ENCODE measurements at places on chromosomes 5 and 9.

DNA sequence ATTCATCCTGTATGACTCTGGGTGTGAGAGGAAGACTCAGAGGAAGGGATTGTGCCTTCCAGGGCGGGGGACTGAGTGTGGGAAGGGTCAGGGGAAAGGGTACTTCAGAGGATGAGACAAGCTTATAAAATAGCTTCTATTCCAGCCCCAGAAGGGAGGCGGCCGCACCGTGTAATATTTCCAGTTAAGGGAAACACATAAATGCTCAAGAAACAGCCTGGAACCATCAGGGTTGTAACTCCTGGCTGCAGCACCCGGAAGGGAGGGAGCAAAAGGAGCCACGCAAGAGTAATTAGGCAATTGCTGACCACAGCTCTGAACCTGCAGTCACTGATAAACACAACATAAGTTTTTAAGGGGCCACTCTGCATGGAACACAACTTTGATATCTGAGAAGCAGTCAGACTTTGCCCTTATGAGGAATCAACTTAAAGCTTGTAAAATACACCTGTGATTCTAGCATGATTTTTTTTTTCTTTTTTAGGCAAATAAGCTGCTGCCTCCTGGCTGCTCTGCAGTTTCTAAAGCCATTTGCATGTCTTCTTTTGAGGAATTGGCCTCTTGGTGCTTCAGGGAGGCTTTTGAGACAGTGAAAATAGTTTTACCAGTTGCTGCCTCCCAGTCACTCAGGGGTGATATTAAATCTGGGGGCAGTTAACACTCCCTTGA lies 382.7 kb downstream of the ENC1 start:
- peak; percentile 93 for DNase-seq

DNA sequence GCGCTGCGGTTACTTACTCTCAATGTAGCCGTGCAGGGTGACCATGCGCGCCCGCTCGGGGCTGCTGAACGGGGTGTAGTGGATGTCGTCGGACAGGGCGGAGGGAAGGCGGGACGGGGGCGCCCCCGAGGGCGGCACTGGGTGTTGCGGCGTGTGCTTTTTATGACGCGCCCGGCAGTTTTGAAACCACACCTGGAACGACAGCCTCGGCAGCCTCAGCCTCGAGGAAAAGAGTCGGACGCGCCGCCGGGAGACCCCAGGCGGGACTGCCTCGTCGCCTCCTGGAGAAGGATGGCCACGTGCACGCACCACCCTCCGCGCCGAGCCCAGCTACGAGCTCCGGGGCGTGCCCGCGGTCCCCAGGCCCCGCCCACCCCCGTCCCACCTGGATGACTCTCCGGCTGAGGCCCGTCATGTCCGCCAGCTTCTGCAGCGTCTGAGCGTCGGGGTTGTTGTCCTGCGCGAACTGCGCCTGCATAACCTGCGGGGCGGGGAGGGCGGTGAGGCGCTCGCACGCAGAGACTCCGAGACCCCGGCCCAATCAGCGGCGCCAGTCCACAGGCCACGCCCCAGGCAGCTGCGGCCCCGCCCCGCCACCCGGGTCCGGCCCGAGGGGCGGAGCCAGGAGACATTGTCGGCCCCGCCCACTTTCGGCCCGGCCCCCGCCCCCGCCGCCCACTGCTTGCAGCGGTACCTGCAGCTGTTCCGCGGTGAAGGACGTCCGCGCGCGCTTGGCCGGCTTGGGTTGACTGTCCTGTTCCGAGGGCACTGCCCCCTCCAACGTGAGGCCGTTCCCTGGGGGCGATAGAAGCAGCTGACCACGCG lies 15.0 kb downstream of the LHX6 start:
- DNase-seq: peak; percentile 70

GRCh38 chr5:74173241-74173640 lies 467.3 kb downstream of the ENC1 start:
- no peak for DNase-seq

DNA sequence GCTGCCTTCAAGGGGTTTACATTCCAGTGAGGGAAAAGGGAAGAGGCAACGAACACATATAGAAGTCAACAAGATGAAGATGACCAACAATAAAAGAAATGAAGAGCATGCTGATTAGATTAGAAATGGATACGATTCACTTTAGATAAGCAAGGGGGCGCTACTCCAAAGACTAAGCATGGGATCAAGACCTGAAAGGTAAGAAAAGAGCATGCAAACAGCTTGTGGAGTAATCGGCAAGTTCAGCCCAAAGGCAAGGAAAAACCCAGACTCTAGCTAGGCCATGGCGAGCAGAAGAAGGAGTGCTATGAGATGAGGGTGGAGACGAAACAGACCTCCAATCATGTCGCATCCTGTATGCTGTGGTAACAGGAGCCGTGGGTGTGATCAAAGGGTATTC lies 124.4 kb downstream of the FANCC start:
- DNase-seq: no peak

DNA sequence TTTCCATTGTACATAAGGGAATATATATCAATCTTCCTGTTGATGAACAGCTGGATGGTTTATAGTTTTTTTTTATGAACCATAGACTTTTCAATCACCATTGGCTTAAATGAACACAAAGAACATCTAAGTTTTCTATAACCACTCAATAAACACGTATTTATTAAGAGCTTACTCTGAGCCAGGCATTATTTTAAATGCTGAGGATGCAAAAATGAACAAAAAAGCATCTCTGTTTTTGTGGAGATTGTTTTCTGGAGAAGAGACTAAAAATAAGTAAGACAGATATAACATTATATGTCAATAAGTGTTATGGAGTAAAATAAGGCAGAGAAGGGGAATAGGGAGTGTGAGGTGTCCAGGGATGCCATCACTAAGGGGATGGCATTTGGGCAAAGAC lies 52.1 kb upstream of the SLC24A2 start:
- no peak for DNase-seq

GRCh38 chr9:4196886-4197285 lies 103.0 kb downstream of the GLIS3 start:
- no peak for DNase-seq

DNA sequence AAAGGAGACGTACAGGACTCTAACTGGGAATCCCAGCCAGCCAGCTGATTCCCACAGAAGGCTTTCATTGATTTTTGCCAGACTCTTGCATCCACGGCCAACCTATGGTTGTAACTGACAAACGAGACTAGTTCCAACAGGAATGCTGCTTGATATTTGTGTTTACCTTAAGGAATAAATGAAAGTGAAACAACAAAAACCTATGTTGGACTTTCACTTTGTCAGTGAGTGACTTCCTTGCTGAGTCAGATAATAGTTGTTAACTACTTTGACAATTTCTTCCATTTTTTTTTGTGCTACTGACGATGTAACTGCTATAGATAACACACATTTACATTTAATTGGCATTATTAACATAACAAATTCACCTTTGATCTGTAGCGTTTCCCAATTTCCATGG lies 63.4 kb upstream of the LRRTM2 start:
- DNase-seq: no peak

GRCh38 chr9:105151686-105151995 lies 92.8 kb upstream of the SLC44A1 start:
- no peak for DNase-seq

GRCh38 chr9:96871176-96871575 lies 16.9 kb upstream of the ZNF782 start:
- DNase-seq: no peak

DNA sequence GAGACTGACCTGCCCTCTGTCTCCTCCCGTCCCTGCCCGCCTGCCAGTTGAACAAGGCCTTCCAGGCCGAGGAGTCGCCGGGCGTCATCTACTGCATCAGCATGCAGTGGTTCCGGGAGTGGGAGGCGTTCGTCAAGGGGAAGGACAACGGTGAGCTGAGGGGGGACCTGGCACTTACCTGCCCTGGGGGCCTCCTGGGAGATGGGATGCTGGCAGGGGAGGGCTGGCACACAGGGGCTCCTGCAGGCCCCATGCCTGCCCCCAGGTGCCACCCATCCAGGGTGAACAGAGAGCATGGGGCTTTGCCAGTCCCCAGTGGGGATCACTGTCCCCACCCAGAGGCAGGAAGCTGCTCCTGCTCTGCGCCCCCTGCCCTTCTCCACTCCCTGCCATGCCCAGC lies 43.0 kb downstream of the USP20 start:
- no peak for DNase-seq

GRCh38 chr5:157509587-157509986 lies 49.6 kb downstream of the NIPAL4 start:
- DNase-seq: no peak

DNA sequence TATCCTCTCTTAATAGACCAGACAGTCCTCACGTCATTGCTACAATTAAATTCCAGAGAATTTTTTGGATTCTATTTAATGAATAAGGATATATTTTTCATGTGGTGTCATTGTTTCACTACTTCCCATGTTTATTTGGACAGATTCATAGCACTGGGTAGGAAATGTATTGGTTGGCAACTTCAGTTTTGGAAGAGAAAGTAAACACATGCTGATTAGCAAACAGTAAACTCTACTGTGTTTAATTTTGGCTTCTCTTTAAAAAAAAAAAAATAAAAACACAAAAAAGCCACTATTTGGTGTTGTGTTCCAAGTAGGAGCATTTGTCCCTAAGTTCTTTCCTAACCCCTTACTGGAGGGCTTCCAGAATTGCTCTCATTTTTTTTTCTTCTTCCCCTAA lies 77.3 kb downstream of the NFIB start:
- DNase-seq: no peak

GRCh38 chr5:143183989-143184388 lies 219.5 kb downstream of the NR3C1 start:
- DNase-seq: no peak

DNA sequence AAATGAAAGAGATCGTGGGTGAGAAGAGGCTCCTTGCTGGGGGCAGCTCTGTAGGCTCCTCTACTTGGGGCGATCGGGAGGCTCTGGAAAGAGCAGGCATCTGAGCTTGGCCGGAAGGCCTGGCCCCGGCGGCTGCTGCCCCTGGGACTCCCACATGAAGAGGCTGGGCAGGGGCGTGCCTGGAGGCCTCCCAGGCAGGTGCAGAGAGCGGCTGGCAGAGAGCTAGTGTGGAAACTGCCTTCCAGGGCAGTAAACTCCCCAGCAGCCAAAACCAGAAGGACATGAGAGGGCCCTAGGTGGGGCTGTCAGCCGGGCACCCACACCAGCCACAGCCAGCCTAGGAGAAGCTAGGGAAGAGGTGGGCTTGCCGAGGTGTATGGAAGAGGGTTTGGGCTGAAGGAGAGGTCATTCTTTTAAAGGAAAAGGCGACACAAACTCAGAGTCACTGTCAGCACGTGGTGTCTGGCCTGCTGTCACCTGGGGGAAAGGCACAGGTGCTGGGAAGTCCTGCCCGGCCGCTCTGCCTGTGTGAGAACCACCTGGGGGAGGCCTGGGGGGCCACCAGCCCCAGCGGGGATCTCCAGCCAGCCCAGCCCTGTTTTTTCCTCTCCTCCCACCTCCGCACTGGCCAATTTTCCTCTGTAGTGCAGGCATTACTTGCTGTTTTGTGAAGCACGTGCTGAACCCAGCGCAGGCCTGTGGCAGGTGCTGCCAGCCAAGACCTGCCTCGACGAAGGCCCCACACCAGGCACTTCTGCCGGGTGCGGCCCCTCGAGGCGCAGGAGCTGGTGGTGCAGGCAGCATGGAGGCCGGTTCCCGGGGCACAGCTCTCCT lies 44.8 kb upstream of the EGFL7 start:
- no peak for DNase-seq

- no peak for DNase-seq
Observed at GRCh38 chr5:115381911-115382662, 85.6 kb upstream of the CCDC112 start.

- DNase-seq: no peak
Observed at GRCh38 chr5:177575488-177575887, 16.5 kb upstream of the TMED9 start.

DNA sequence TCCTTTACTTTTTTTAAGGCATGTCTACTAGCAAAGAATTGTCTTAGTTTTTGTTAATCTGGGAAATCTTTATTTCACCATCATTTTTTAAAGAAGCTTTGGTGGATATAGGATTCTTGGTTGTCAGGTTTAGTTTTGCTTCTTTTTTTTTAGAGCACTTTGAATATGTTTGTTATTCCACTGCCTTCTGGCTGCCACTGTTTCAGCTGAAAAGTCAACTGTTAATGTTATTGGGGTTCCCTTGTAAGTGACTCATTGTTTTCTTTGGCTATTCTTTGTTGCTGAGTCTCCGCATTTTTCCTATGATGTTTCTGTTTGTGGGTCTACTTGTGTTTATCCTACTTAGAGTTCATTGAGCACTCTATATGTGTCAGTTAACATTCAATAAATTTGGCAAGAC lies 44.4 kb downstream of the PHAX start:
- DNase-seq: no peak

DNA sequence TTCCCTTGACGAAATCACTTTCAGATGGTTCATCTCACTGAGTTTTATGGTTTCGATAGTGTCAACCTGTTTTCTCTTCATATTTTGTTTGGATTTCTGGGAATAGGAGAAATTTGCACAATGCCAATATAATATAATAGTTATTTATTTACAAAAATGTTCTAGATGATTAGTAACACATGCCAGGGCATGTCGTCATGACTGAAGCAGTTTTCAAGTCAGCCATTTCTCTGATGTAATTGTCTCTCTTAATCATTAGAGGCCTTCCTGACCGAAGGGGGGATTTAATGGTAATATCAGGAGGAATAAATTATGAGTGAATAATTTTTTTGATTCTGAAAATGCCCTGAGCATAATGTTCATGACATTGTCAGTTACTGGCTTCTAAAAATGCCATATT lies 246.5 kb upstream of the ATP10B start:
- DNase-seq: no peak

DNA sequence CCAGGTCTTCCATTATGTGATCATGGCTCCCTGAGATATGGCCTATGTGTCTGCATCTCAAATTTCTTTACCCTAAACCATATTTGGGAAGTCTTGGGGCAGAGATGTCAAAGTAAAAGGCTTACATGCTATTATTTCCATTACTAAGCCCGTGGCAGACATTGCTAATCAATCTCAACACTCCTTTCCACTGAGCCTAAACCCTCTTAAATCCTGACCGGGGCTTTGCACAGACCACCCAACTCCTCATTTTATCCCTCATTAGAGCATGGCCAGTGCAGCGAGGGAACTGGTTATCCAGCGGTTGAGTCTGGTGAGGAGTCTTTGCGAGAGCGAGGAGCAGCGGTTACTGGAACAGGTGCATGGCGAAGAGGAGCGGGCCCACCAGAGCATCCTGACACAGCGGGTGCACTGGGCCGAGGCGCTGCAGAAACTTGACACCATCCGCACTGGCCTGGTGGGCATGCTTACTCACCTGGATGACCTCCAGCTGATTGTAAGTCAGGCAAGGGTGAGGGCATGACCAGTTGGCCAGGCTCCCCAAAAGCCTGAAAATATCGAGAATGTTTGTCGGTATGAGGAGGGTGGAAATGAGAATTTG lies 11.0 kb downstream of the BSPRY start:
- no peak for DNase-seq

DNA sequence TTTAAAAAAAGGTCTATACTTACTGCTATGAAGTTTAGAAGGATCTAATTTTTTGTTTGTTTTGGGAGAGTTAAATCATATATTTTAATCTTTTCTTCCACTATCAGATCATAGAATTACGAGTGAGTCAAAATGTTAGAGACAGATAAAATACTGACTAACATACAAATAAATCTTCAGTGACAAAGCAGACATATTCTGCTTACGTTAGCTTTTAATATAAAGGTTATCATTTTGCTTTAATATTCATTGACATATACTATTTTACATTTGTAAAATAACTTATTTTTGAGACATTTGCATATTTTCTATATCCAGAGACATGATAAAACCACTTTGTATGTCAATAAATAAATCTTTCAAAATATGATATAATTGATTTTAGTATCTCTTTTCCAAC lies 64.6 kb upstream of the GABRA1 start:
- DNase-seq: no peak
